HT1080 (cell line): ENCODE measurements at places on chromosomes 13 and 19.

DNA sequence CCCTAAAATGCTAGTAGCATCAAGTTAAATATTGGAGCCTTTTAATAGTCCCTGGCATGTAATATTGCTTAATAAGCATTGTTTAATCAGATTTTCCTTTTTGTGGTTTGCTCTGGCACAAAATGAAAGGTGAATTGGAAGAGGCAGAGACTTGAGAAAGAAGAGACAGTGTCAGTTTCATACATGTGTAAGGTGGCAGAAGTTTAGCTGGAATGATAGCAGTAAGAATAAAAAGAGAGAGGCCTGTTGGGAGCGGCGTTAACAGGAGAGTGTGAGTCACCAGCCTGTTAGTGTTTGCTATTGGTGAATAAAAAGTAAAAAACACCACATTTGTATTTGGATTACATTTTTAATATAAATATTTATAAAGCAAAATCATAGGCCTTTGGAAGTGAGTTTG lies 145.3 kb downstream of the PDS5B start:
- no peak for DNase-seq

- peak; percentile 22 for DNase-seq
These were observed 247.3 kb upstream of the MAB21L1 start for GRCh38 chr13:35723821-35724220.

GRCh38 chr13:102814025-102814607 lies 15.2 kb downstream of the BIVM start:
- DNase-seq: no peak

- DNase-seq: no peak
These were observed 21.3 kb downstream of the SLC46A3 start for GRCh38 chr13:28697441-28697840.

DNA sequence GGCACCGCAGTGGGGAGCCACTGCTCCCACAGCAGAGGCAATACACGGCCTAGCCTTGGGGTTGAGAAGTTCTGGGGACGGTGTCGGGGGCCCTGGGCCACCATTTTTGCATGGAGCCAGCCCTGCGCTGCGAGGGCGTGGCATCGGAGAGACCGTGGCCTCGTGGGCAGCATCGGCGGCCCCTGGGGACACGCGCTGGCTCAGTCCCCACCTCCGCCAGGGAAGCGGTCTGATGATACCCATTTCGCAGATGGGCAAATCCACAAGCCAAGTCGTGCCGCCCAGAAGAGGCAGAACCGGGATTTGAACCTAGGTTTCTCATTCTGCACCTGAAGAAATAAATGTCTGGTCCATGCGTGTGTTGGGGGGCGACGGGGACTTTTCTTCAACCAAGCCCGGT lies 1.2 kb upstream of the UPK1A start:
- DNase-seq: no peak

- DNase-seq: no peak
These were observed 10.6 kb downstream of the KHSRP start for GRCh38 chr19:6413721-6414643.

- no peak for DNase-seq
These were observed 26.6 kb downstream of the SLAIN1 start for GRCh38 chr13:77724092-77724491.
